Activated naive CD8-positive, alpha-beta T cell treated with anti-CD3 and anti-CD28 coated beads, Interleukin-2, amount 50 U/mL, for 16 hours (primary cell): ENCODE measurements at places on chromosomes 7 and 10.

DNA sequence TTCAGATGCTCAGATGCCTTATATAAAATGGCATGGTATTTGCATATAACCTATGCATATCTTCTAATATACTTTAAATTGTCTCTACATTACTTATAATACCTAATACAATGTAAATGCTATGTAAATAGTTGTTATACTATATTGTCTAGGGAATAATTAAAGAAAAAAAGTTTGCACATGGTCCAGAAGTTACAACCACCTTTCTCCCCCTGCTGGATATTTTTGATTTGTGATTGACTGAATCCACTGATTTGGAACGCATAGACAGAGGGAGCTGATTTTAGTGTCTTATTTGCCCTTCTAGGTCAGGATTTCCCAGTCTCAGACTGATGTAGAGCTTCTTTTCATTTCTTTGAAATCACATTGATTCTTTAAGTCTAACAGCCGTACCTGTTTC is 31.8 kb downstream of the MDFIC start:
- no peak for DNase-seq

GRCh38 chr10:17033529-17034260 is 95.9 kb downstream of the CUBN start:
- DNase-seq: no peak

DNA sequence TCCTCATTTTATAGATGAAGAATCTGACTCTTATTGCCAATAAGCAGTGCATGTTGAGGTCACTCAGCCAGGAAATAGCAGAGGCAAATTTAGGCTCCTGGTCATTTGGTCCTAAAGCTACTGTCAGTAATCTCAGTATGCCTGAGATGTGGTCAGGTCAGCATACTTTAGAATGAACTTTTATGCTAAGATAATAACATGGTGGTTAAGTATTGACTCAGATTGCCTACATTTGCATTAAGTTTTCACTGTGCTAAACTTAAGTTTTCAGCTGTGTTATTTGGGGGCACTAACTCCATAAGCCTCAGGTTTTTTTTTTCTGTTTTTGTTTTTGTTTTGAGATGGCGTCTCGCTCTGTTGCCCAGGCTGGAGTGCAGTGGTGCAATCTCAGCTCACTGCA is 35.9 kb upstream of the CCSER2 start:
- DNase-seq: no peak

DNA sequence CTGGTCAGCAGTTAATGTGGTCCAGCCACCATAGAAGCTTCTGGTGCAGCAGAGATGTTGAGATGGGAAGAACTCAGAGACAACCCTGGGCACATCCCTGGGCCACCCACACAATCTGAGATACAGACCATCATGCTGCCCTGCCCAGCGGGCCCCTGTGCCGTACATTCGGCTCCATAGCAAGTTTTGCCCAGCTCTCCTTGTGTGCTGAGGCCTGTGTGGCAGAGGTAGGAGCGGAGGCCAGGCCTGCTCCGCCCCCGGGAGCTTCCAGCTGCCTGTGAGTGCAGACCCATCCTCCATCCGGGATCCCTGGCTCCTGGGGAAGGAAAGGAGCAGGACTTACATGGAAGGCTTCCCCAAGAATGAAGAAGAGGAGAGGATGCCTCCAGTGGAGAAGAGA is 140.3 kb downstream of the NEURL1 start:
- DNase-seq: no peak

- no peak for DNase-seq
These were observed 290.3 kb upstream of the VWC2 start for GRCh38 chr7:49483142-49483541.

DNA sequence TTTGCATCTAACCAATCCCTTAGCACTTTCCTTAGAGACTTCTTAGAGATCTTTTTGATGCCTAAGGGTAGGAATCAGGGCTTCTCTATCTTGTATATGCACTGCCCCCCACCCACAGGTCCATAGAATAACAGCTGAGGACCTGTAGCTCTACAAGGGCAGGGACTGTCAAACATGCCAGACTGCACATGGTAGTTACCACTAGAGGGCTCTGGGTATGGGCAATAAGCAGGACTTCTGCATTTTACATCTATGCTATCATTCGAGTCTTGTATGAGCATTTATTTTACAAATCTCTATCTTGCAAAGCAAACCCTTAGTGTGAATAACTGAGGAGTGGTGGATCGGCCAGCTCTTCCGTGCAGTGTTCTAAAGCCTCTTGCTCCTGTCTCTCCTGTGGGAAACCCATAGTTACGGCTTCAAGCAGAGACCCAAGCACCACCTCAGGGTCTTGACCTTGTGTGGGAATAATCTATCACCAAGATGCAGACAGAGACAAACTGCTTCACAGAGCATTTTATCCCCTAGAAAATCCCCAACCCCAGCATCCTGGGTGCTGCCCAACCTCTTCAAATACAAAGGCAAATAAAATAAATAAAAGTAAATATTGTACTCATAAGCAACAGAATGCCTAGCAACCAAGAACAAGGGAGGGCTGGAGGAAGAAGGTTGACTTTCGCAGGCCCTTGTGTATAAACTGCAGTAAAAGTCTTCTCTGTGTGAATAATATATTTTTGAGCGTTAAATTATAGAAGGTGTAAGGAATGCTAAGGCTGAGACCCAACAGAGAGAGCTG is 219.3 kb downstream of the WDR11 start:
- DNase-seq: no peak

DNA sequence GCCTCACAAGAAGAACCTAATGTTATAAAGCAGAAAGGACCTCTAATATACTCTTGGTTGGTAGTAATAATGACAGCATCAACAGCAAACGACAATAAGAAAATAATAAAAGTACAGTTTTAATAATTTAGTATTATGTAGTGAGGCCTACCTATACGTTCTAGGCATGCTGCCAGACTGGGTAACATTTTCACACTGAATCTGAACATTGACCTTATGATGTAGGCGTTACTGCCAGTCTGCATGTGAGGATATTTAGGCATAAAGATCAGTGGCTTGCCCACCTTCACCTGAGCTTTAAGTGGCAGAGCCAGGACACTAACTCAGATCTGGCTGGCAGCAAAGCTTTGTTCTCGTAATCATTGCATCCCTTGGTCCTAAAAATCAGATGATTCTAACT is 2.5 kb downstream of the FGL2 start:
- DNase-seq: no peak

DNA sequence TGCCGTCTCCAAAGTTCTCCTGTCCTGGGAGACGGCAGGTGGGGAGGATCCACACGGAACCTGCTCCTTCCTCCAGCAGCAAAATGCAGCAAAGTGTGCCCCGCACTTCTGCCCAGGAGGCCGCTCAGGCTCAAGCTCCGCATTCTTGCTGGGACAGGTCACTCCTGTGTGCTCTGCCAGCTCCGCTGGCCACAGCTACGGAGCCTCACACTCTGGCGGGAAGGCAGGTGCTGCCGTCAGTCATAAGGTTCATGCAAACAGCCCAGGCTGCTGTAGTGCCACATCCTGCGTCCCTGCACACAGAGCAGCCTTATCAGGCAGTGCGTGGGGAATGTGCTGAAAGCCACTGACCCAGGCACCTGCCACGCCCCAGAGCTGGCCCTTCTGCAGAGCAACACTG is 22.4 kb downstream of the ADGRA1 start:
- no peak for DNase-seq

- DNase-seq: no peak
These were observed 79.3 kb upstream of the ST8SIA6 start for GRCh38 chr10:17533731-17534130.

- DNase-seq: no peak
These were observed 467.0 kb upstream of the PODXL start for GRCh38 chr7:132023466-132023865.

GRCh38 chr10:13809427-13809826 is 222.7 kb downstream of the PRPF18 start:
- DNase-seq: no peak

DNA sequence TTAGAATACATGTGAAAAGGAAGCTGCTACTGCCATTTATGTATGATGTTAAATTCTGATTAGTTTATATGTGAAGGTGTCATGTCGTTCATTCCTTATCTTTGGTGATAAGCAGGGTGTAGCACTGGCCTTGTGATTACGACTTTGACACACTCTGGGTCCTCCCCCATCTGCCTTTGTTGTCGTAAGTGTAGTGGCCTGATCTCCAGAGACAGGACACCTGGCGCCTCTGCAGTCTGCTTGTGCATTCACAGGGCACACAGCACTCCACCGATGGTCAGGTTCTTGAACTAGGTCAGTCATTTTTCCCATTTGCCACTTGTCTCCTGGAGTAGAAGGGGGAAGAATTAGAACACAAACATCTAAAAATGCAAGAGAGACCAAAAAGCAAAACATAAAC is 186.0 kb downstream of the PRKCQ start:
- no peak for DNase-seq

GRCh38 chr10:106942035-106942662 is 222.4 kb downstream of the SORCS1 start:
- DNase-seq: no peak

DNA sequence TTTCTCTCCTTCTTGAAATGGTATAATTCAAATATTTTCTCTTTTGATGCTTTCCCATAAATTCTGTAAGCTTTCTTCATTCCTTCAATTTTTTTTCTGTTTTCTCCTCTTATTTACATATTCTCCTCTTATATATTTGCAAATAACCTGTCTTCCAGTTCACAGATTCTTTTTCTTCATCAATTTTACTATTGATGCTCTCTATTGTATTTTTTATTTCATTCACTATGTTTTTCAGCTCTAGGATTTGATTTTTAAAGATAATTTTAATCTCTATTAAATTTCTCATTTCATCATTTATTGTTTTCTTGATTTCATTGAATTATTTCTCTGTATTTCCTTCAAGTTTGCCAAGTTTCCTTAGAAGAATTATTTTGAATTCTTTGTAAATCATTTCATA is 54.0 kb upstream of the PRPS1L1 start:
- DNase-seq: no peak

GRCh38 chr7:92973974-92974373 is 137.6 kb upstream of the CDK6 start:
- DNase-seq: no peak

DNA sequence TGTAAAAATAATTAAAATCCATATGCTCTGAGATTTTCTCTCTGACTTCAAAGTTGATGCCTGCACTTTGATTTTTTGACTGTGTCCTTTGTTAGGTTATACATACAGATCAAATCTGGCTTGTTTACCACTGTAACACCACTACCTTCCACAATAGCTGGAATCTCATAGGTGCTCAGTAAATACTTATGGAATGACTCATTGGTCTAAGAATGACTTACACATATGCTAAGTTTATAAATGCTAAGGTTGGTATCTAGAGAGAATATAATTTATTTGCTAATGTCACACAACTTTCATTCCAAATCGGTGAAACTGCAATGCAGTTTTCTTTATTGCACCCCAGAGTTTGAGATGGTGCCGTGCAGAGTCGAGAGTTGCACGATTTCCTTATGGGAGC is 578.5 kb downstream of the SH2D4B start:
- no peak for DNase-seq

- DNase-seq: no peak
These were observed 12.5 kb downstream of the ADRA2A start for GRCh38 chr10:111089293-111089692.

DNA sequence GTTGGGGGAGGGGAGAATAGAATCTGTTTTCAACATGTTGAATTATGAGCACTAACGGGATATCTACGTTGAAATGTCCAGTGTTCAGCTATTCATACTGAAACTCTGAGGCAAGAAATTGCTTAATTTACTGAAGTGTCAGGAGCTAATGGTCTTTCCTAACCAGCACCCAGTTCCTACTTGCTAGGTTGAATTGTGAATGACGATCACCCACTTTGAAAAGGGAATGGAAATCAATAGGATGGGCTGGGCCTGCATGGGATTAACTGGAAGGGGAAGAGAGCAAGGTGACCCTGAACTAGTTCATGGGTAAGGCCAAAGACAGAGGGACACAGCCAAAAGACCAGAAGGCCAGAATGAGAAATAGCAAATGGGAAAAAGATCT is 51.3 kb downstream of the HIPK2 start:
- DNase-seq: no peak

- no peak for DNase-seq
These were observed 490.0 kb upstream of the LRRN3 start for GRCh38 chr7:110600956-110601355.

GRCh38 chr10:110217662-110218008 is 10.2 kb downstream of the MXI1 start:
- no peak for DNase-seq

GRCh38 chr7:101588131-101588935 is 40.8 kb downstream of the MYL10 start:
- no peak for DNase-seq

DNA sequence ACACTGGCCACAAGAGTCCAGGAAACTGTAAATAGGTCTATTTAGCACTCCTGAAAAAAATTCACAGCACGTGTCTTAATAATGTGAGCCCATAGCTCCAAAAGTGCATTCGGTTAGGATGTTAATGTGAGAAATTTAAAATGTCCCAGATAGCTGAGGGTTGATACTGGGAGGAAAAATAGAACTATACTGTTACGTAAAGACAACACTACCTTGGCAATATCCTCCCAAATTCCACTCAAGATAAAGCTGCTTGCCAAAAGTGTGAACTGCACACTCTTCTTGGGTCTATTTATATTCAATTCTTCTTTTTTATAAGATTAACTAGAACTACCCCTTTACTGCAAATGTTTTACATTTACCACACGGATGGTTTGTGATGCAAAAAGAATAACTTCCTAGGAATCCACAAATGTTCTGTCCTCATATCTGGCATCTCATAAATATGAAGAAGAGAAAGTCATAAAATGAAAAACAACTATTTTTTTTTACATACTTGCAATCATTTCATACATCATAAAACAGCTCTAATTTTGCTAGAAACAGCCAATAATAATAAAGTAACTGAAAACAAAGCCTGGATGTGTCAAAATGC is 10.4 kb downstream of the RAB11FIP2 start:
- DNase-seq: no peak

- DNase-seq: no peak
These were observed 66.3 kb upstream of the SH2B2 start for GRCh38 chr7:102220229-102220850.

DNA sequence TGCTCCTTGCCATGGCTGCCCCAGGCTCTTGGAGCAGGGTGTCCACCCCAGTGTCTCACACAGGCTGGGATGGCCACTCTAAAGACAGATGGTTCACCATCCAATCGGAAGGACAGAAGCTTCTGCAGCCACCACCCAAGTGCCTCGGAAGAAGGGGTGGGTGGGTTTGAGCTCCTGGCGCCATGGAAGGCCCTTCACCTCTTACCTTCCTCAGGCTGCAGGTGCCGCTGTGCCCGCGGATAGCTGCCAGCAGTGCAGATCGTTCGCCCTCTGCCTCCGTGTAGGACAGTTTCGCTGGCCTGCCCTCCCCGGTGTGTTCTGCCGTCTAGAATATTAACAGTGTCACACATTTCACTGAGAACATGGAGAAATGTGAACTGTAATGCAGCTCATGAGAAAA is 243.6 kb upstream of the GRB10 start:
- no peak for DNase-seq

DNA sequence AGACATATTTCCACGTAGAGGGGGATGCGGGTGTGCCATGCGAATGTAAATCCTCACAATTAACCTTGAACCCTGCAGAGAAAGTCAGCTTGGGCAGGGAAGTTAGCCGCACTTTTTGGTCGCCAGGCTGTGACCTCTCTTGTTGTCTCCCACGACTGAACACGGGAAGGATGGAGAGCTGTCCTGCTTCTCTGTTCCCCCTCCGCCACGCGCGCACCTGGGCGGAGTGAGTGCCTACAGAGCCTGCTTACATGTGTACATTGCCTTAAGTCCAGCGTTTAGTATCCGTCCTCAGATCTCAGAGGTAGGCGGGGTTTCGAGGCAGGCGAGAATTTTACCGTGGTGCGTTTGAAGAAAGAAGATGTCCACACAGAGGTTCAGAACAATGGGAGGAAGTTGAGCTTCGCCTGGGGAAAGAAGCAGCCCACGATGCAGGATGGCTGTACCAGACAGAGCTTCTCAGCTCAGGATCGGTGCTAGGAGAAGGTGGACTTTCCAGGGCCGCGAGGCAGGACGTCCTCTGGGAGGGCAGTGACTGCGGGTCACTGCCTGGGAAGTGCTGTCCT is 482 bp upstream of the ERCC6 start:
- DNase-seq: no peak
